MV-4-11 (cell line): ENCODE measurements at places on chromosomes 3 and 15.

DNA sequence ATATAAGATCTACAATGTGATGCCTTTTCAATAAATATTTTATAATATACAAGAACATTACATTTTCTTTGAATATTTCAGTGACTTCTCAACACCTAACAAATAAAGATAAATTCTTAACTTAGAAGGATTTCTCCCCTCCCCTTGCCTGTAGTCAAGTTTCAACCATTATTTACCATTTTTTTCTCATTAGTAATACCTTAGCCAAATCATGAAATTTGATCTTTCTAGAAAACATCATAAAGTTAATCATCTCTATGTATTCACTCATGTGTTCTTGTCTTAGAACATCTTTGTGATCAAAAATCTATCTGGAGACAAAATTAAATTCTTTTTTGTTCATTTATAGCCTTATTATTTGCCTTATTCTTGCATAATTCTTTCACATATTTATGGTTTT lies 1201.8 kb upstream of the EPHA6 start:
- no peak for DNase-seq

DNA sequence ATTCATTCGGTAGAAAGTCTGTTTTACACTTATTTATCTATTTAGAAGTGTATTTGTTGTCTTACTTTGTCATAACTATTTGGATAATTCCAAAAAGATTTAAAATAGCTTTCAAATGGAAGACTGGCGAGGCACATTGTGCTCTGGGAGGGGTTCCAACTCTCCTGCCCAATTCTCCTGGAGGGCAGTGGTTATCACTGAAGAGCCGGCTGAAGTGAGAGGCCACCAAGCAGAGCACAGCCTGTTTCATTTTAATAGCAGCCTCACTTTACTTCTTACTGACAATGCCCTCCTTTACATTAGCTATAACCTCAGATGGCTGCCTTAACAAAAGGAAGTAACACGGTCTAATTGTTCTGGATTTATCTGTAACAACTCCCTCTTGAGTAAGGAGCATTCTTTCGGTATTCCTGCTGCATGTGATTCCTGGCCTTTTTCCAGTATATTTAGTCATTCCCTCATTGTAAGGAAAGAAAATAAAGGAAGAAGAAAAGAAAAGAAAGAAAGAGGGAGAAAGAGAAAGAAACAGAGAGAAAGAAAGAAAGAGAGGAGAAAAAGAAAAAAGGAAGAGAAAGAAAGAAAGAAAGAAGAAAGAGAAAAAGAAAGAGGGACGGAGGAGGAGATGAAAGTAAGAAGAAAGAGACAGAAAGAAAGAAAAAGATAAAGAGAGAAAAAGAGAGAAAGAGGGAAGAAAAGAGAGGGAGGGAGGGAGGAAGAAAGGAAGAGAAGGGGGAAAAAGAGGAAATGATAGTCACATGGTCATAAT lies 339.8 kb upstream of the WNT5A start:
- DNase-seq, result no peak

DNA sequence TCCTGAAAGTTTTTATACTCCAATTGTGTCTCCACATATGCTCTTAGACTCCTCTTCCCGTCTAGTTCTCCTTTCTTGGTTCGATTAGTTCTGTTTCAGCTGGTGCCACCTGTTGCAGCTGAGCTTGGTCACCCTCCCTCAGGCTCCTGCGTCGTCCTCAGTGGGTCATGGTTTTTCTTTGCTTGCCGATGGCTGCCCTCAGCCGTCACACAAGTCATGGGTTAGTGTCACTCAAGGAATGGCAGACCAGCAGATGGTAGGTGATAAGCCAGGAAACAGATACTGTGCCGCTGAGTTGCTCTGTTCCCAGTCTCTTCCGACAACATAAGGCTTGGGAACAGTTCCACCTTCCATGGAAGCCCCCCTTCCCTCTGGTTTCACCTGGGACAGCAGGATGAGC lies 109.9 kb downstream of the IGF1R start:
- no peak for DNase-seq

DNA sequence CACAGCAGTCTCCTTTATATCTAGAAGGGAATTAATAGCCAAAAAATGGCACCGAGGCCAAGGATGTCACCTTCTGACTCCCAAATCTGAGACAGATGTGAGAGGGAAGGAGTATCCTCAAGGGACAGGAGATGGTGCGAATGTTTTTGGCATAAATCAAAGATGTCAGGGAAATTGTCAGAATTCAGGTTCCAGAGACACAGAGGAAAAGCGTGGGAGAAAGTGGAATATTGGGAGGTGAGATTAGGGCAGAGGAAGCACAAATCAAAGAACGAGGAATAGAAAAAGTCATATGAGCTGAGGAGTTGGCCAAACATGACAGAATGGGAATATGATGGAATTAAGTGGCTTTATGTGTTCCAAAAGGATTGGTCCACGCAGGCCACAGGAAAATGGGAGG lies 6.0 kb downstream of the CCR5AS start:
- DNase-seq, result no peak

GRCh38 chr3:37139567-37140052 lies 34.8 kb downstream of the LRRFIP2 start:
- DNase-seq, result no peak

DNA sequence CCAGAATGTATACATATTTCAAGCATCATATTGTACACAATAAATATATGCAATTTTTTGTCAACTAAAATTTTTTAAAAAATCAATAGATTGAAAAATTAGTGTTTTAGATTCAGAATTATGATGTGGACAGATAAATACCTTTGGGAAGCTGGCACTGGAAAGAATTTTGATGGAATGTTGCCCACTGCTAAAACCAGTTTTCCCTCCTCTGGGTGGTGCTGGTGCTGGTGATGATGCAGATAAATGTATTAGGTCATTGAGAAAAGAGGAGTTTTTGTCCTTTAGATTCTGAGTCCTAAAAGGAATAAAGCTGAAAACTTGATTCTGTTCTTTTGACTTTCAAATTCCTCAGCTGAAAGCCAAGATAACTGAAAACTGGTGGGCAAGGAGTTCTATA lies 56.0 kb upstream of the SUCLG2 start:
- no peak for DNase-seq

DNA sequence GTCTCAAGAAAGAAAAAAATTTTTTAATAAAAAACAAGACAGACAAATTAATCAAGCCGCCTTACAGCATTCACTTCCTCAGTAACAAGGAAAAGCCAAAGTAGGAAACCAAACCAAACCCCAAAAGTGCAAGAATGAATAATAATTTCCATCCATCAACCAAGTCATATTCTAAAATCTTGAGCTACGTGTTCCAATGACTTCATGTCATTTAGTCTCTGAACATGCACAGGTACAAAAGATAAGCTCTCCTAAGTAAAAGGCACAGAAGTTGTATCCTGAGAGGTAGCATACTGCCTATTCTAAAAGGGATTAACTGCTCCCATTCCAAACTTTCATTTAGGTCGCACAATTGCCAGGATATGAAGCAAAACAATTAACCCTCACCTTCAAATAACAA lies 29.7 kb downstream of the SLC4A7 start:
- DNase-seq, result no peak

DNA sequence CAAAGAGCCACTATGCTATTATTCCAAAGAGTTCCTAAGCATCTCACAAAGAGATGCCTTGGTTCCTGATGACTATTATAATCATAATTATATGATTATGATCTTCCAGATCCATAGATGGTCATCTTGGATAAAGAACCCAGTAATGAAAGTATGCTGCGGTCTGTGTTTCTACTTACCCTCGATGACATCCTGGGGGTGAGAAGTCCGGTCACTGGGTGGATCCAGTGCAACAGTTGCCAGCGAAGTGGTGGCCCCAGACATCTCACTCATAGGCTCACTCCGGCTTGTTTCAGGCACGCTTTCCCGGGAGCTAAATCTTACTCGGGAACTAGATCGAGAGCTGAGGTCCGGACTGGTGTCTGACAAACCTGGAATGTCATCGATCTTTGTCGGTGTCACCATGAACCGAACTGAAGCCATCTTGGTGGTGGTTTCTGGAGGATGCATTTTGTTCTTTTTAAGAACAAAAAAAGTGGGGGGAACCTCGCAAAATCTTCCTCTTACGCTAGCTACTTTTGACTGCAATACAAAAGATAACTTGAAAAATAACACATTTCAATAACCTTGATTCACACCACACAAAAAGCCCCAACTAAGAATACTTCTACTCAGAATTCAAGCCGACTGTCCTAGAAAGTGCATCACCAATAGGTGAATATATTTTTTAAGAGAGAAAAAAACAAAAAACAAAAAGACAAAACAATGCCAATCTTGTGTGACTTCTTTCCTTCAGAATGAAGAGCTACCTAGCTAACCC lies 1.2 kb downstream of the SLC12A6 start:
- peak; percentile 35 for DNase-seq

DNA sequence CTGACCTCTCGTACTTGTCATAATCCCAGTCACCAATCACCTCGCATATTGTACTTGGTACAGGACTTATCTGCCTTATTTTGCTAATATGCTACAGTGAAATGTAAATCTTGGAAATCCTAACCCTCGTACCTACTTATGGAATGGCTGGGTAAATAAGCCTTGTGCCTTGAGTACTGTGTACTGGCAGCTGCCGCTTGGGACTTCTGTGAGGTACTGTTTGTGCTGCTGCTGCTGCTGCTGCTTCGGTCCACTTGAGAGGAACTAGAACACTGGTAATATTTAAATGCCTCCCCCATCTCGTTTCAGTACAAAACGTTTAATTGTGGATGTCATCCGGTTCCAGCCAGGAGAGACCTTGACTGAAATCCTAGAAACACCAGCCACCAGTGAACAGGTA lies 42.5 kb upstream of the CRTC3 start:
- no peak for DNase-seq
